ENCODE measurements at places on chromosomes 1 and 21. TPM values are rescaled to one million over a fixed set of nuclear protein-coding genes. Genes with fewer than 3 reads are reported as not detected.

DNA sequence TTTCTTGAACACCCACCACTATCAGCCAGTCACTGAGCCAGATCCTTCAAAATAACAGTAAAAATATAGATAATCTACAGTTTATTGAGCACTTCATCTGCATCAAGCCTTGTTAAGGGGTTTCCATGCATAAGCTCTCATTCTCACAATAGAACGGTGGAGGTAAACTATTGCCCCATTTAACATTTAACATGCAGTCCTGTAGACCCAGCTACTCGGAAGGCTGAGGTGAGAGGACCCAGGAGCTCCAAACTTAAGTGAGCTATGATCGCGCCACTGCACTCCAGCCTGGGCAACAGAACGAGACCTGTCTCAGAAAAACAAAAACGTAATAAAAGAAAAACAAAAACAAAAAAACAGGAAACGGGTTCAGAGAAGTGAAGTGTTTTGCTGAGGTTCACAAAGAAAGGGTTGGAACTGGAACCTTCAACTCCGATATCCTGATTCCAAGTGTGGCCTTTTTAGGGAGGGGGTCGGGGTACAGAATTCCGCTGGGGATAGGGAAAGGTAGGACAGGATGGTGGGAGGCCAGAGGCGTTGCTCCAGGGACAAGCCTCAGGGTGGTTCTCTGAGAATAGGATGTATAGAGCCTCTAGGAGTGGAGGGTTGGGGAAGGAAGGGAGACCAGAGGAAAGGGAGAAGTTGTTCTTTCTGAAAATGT is 11.6 kb upstream of the SESN2 start:
- H3K4me1 ChIP-seq: peaks cover 55% of the 10 kb centered on the region
- no peak for DNase-seq
- no peaks in the 10 kb centered on the region for H3K36me3 ChIP-seq
- H3K27me3 ChIP-seq: no peaks in the 10 kb centered on the region
- H3K4me3 ChIP-seq: peak overlapping the region; percentile 62
- H3K27ac ChIP-seq: peak overlapping the region; percentile 86

DNA sequence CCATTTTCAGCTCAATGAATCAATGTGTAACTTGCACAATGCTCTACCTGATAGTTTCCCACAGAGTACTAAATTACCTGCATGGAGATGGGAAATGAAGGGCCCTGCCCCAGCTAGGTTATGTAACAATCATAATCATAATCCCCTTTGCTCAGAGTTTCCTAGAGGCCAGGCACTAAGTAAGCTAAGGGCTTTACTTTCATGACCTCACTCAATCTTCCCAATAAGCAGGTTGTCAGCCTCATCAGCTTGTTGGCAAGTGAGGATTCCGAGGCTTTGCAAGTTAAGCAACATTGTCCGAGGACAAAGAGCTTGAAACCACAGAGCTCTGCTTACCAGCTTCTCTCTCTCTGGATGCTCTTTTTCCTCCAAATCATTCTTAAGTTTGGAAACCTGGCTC is 64.1 kb upstream of the NTPCR start:
- no peaks in the 10 kb centered on the region for H3K4me1 ChIP-seq
- DNase-seq: no peak
- H3K36me3 ChIP-seq: no peaks in the 10 kb centered on the region

CELF3 gene
- total RNA-seq: not detected

B3GALNT2 gene
- 15.5 TPM for total RNA-seq

PTAFR gene
- 52.8 TPM for total RNA-seq

- no peaks in the 10 kb centered on the region for H3K27me3 ChIP-seq
- H3K4me3 ChIP-seq: no peak overlapping the region
- no peak for DNase-seq
- H3K27ac ChIP-seq: peak overlapping the region; percentile 28
These were observed 19.2 kb downstream of the IER5 start for GRCh38 chr1:181107711-181108110.

DNA sequence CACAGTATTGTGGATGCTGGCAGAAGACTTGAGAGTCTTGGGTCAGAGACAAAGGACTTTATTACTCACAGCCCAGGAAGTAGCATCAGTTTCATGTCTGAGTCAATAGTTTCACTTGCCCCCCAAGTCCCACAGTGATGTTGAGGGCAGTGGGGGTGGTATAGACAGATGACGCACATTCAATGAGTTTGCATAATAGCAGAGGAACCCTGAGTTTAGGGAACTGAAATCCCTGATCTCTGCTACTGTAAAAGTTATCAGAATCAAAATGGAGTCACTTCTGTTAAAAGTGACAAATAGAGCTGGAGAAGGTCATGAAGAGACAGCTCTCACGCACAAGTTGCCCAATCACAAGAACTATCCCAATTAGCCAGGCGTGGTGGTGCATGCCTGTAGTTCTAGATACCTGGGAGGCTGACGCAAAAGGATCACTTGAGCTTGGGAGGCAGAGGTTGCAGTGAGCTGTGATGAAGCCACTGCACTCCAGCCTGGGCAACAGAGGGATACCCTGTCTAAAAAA is 11.5 kb upstream of the HCRTR1 start:
- H3K4me1 ChIP-seq: no peaks in the 10 kb centered on the region
- no peaks in the 10 kb centered on the region for H3K27me3 ChIP-seq
- H3K36me3 ChIP-seq: no peaks in the 10 kb centered on the region
- no peak overlapping the region for H3K27ac ChIP-seq
- H3K4me3 ChIP-seq: no peak overlapping the region
- no peak for DNase-seq

BRDT gene
- not detected for total RNA-seq

- no peak for DNase-seq
- no peaks in the 10 kb centered on the region for H3K4me1 ChIP-seq
- H3K36me3 ChIP-seq: no peaks in the 10 kb centered on the region
- no peaks in the 10 kb centered on the region for H3K27me3 ChIP-seq
These were observed 6.2 kb downstream of the WDR64 start for GRCh38 chr1:241658081-241658793.

TAS1R1 gene
- total RNA-seq: 0.27 TPM

DNA sequence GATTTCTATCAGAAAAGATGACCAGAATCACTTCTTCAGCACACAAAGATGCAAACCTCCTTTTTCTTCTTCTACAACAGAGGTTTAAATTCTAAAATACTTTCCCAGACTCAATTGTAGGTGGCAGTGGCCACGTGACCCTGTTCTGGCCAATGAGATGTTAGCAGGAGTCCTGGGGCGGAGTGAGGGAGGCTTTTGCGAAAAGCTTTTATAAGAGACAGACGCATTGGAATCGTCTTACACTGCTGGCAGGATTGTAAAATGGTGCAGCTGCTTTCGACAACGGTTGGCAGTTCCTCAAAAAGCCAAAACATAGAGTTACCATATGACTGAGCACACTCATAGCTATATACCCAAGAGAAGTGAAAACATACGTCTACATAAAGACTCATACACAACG is 87.0 kb upstream of the MAGI3 start:
- no peaks in the 10 kb centered on the region for H3K4me1 ChIP-seq
- H3K27me3 ChIP-seq: no peaks in the 10 kb centered on the region
- no peak for DNase-seq
- H3K36me3 ChIP-seq: no peaks in the 10 kb centered on the region
- no peak overlapping the region for H3K4me3 ChIP-seq

- no peaks in the 10 kb centered on the region for H3K4me1 ChIP-seq
- H3K27me3 ChIP-seq: peaks cover 14% of the 10 kb centered on the region
- no peak overlapping the region for H3K27ac ChIP-seq
- DNase-seq: no peak
These were observed 7.6 kb downstream of the CNR2 start for GRCh38 chr1:23905461-23906025.

LCE1A gene
- total RNA-seq: not detected

DNA sequence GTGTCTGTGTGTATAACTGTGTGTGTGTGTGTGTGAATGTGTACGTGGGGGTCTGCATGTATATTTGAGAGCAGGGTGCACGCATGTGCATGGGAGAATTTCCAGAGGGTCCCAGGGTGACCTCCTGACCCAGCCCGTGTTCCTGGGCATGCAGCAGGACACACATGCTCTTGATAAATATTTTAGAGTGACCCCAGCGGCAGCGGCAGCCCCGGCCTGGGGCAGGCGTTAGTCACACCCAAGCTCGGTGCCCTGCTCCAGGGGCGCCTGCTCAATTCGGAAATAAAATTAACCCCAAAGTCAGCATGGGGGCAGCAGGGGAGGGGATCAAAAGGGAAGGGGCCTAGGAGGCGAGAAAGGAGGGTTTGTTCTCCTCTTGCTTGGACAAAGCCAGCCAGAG is 107.5 kb downstream of the PAX7 start:
- no peak for DNase-seq
- no peak overlapping the region for H3K4me3 ChIP-seq
- no peaks in the 10 kb centered on the region for H3K36me3 ChIP-seq

- H3K36me3 ChIP-seq: no peaks in the 10 kb centered on the region
- H3K27ac ChIP-seq: no peak overlapping the region
- DNase-seq: no peak
- H3K27me3 ChIP-seq: no peaks in the 10 kb centered on the region
- H3K4me1 ChIP-seq: peaks cover 33% of the 10 kb centered on the region
- H3K4me3 ChIP-seq: no peak overlapping the region
These were observed 227.3 kb upstream of the TMEM51 start for GRCh38 chr1:14926229-14926628.

S100A11 gene
- 737 TPM for total RNA-seq

DNA sequence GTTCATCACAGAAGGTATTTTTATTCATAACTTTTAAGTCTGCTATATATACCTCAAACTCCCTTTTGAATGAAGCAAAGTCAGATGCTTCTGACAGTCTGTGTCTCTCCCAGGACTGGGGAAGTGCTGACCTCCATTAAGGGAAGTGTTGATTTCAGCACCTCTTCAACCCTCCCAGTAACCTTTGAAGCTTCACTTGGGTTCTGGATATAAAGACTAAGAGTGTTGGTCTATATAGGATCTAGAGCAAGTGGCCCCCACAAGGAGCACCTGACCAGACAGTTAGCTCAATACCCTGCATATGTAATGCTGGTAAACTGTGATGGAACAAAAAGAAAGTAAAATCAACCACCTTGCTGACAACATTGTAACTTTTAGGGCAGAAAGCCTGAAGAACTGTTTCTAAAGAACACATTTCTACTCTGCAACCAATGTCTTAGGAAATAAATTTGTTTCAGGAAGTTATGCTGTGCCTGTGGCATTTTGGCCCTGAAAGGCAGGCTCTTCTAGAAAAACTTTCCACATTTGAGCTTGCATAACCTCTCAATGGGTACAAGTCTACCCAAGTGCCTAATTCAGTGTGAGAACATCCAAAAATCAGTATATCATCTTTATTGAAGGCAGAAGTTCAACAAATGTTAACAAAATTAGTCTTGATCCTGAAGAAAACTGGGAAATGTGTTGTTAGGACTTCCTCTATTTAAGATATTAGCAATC is 865 bp upstream of the PTPN22 start:
- H3K27me3 ChIP-seq: no peaks in the 10 kb centered on the region
- DNase-seq: no peak
- H3K36me3 ChIP-seq: no peaks in the 10 kb centered on the region
- H3K4me3 ChIP-seq: peak overlapping the region; percentile 37
- H3K4me1 ChIP-seq: peaks cover 15% of the 10 kb centered on the region
- H3K27ac ChIP-seq: peak overlapping the region; percentile 74

CYP4Z1 gene
- total RNA-seq: 1.4 TPM

DNA sequence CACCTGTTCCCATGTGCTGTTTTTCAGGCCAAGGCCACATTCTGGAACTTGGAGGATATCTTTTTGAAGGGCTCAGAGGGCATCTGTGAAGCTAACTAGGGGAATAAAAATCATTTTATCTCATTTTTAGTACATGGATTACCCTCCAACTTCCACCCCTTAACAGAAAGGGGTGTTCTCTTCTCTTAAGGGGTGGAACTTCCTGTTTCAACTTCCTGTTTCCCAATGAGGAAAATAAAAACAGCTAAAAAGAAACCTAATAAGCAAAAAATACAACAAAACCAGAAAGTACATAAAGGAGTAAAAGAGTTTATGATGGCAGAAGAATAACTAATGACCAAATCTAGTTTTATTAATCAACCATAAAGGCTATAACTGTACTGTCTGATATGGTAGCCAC is 24.8 kb upstream of the SLC22A15 start:
- peaks cover 7% of the 10 kb centered on the region for H3K4me1 ChIP-seq
- H3K36me3 ChIP-seq: no peaks in the 10 kb centered on the region
- no peak for DNase-seq
- H3K27ac ChIP-seq: no peak overlapping the region

FABP3 gene
- total RNA-seq: 24.5 TPM

DNA sequence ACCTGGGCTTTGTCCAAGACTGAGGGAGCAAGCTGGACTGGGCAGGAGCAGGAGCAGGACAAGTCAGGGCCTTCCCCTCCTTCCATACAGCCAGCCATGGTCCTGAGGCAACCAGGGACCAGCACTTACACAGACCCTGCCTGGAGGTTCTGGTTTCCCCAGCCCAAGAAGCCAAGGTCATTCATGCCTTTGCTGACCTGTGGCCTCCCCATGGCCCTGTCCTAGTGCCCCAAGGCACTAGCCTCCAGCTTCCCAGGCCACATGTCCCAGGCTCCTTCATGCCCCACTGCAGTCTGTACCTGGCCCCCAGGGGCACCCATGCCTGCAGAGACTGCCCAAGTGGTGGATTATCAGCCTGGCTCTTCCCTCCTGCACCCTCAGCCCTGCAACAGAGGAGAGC is 243.9 kb downstream of the TOMM20 start:
- H3K27ac ChIP-seq: no peak overlapping the region
- H3K36me3 ChIP-seq: no peaks in the 10 kb centered on the region
- H3K4me1 ChIP-seq: peaks cover 21% of the 10 kb centered on the region
- no peak overlapping the region for H3K4me3 ChIP-seq

DNA sequence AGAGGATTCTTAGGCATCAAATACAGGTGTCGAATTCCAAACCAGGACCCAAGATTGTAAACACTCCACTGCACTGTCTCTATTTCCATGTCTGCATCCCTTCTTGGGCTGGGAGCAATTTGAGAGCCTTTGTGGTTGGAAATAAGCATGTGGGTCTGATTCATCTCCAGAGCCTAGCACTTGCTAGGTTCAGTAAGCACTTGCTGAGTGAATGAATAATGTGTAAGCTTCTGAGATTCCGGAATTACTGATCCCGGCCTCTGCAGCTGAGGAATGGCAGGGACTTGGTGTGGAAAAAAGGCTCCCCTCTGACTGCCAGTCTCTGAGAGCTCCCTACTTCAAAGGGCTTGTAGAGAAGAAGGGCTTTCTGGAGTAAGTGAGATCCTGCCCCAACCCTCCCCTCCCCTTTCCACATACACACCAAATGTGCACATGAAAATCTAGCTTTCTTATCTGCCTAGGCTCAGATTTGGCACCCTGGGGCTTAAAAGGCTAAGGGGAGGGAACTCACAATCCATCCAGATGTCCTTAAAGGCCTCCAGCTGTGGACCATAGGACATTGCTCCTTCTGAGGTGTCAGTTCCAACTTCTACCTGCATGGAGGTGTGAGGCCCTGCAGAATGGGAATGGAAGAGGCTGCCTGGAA is 39.6 kb upstream of the TRABD2B start:
- no peaks in the 10 kb centered on the region for H3K27me3 ChIP-seq
- H3K4me1 ChIP-seq: peaks cover 14% of the 10 kb centered on the region
- DNase-seq: no peak
- no peaks in the 10 kb centered on the region for H3K36me3 ChIP-seq
- no peak overlapping the region for H3K4me3 ChIP-seq
- no peak overlapping the region for H3K27ac ChIP-seq

- DNase-seq: no peak
- no peak overlapping the region for H3K27ac ChIP-seq
- no peak overlapping the region for H3K4me3 ChIP-seq
- no peaks in the 10 kb centered on the region for H3K4me1 ChIP-seq
- H3K36me3 ChIP-seq: no peaks in the 10 kb centered on the region
These were observed 121.9 kb upstream of the CDC42BPA start for GRCh38 chr1:227440182-227440581.

Measured in lower lobe of right lung (tissue), 2 donors.